Urothelium cell line (cell line): ENCODE measurements at places on chromosomes 12 and 14.

DNA sequence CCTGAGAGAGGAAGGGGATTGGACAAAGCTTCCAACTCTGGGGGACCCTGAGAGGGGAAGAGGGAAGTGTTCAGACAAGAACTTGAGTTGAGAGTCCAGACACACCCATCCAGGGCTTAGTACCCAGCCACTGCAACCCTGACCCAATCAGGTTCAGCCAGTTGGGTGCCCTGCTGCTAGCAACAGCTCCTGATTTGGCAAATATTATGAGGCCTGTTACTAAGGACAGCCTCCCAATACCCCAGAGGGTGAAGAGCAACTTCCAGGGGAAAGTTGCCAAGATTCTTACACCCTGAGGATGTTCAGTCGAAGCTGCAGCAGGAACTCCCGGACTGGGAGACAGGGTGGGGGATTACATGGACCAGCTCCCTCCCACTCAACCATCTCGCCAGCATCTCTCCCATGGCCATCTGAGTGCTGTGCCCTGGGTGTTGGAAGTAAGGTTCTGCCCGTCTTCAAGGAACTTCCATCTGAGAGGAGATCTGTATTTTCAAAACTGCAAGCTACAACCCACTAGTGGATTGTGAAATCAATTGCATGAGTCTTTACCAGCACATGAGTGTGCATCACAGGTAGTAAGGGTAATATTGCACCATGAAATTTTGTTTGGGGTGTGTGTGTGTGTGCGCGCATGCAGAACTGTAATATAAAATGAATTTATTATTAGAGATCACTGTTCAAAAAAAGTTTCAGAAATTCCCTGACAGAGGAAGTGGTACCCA is 11.5 kb upstream of the KRT78 start:
- no peak for DNase-seq

GRCh38 chr14:91300283-91300895 is 55.9 kb upstream of the GPR68 start:
- DNase-seq: peak; percentile 28

GRCh38 chr12:131922772-131923171 is 6.3 kb upstream of the PUS1 start:
- DNase-seq: no peak

DNA sequence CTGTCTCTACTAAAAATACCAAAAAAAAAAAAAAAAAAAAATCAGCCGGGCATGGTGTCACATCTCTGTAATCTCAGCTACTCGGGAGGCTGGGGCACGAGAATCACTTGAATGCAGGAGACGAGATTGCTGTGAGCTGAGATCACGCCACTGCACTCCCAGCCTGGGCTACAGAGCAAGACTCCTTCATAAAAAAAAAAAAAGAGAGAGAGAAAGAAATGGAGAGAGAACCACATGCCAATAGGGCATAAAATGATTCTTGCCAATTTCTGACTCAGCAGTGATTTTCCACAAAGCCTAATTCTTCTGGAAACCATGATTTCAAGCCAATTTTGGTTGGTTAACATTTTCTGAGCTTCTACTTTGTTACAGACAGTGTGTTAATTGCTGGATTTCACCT is 250.4 kb upstream of the SEL1L start:
- peak; percentile 17 for DNase-seq

- DNase-seq: no peak
Observed at GRCh38 chr12:87520968-87521367, 508.2 kb downstream of the C12orf50 start.

DNA sequence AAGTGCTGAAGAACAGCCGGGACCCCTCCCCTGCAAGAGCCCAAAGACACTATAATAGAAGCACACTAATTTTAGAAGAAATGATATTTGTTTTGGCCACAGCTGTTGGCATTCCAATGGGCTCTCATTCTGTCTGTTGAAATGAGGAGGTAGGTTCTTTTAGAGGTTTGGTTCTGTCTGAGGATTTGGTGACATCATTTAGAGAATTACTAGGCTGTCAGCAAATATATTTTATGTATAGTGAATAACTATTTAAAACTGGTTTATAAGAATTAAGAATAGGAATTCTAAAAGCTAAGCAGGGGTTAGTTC is 200.7 kb upstream of the SLC38A2 start:
- no peak for DNase-seq

DNA sequence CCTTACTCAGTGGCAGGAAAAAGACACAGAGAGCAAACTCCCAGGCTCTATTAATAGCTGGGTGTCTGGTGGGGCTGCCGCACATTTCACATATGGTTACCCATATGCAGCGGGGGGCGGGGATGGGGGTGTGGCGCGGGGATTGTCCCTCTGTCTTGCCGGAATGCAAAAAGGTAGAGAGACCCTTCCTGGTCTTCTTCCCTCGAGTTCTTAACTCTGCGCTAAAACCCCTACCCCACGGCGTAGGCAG is 1.7 kb downstream of the PRMT8 start:
- DNase-seq: no peak

DNA sequence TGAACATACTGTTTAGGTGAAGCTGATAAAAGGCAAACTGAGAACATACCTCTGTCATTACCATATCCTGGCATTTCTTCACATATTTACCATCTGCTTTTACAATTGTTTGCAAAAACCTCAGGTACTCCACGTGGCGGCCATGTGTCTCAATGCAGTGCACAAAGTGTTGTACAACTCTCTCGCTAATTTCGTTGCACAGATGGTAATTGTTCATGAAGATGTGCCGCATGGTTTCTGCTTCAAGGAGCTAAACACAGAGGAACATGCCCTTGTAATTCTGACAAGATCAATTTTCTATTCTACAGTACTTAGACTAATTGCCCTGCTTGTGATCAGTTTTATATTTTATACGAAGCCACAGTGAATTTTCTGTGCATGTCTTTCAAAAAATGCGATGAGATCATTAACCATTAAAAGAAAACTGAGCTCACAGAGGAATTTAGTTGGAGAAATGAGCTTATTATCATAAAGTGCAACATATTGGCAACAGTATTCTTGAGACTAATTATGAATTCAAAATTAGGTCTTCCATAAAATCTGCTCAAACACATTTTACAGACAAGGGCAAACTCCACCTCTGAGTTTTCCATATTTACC is 233.8 kb downstream of the ITPR2 start:
- no peak for DNase-seq

DNA sequence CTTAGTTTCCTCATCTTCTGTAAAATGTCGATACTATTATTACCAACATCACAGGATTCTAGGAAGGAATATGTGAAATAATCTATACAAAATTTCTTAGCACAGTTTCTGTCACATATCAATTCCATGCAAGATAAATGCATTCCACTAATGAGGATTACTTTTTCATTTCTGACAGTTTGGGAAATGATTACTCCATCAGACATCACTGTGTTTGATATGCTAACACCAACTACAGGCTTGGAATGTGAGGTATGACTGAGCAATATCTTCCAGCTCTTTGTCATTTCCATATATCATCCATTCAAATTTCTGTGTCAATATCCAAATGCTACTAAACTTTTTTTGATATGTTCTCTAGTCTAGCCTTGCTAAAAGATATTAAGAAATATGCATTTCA is 111.2 kb upstream of the PTPRQ start:
- DNase-seq: no peak

DNA sequence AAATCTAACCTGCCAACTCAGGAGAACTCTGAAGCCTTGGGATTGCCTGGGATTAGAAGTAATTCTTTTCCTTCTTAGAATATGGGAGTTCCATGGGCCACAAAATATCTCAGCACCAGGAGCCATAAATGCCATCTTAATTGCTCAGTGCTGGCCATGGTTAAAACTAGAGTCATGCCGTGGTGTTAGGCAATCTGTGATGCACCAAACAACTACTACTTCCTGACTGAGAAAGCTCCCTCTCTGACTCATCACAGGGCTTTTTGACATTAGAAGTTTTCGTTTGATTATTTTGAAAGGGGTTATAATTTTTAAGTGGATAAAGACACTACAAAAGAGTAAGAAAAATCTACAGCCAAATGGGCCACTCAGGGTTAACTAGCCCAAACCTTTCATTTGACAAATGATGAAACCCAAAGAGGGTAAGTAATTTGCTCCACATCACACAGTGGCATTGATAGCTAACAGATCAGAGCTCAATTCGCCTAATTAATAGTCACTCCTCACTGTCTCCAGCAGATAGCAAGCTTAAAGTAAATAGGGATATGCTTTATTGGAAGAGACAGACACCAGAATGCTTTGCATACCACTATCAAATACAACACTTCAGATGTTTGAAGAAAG is 377.3 kb downstream of the EMP1 start:
- peak; percentile 76 for DNase-seq

GRCh38 chr12:49223590-49224369 is 34.9 kb upstream of the TUBA1A start:
- no peak for DNase-seq

- peak; percentile 14 for DNase-seq
Observed at GRCh38 chr12:75979181-75979580, 52.4 kb downstream of the PHLDA1 start.

DNA sequence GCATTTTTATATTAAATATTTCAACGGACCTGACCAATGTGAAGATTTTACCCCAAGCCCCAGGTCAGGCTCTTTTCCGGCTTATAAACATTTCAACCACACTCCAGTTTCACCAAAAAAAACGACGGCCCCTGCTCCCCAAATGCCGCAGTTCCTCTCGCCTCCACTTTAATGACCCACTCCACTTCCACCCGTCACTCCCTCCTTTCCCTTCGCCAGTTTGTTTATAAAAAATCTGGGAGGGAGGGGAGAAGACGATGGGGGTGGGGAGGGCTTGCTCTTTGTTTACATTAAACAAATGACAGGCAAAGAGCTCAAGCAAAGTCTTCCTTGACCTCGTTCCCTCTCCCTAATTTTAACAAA is 5.4 kb downstream of the SIX6 start:
- peak; percentile 38 for DNase-seq

- DNase-seq: no peak
Observed at GRCh38 chr12:66804563-66804974, 125.7 kb upstream of the GRIP1 start.

DNA sequence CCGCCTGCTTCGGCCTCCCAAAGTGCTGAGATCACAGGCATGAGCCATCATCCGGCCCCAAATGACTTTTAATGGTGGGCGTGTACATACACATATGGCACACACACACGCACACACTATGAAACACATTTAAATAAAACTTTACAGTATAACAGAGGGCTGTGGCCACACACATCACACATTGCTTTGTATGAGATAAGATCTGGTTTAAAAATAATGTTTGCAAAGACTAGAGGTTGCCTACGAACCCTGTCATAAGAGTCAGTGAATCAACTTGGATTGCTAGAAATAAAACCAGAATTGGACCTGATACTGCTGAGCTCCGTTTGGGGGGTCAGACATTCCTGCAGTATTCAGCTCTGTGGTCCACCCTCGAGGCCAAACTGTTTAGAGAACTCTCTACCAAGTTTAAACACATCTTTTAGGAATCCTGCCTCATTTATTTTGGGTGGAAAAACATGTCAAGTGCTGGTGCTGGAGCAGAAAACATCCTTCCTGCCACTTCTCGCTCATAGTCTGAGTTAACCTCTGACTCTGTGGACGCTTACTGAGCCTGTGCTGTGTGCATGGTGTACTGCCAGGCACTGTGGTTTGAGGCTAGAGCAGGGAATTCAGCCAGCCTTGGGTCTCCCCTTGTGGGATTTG is 47.8 kb upstream of the EML1 start:
- DNase-seq: no peak

DNA sequence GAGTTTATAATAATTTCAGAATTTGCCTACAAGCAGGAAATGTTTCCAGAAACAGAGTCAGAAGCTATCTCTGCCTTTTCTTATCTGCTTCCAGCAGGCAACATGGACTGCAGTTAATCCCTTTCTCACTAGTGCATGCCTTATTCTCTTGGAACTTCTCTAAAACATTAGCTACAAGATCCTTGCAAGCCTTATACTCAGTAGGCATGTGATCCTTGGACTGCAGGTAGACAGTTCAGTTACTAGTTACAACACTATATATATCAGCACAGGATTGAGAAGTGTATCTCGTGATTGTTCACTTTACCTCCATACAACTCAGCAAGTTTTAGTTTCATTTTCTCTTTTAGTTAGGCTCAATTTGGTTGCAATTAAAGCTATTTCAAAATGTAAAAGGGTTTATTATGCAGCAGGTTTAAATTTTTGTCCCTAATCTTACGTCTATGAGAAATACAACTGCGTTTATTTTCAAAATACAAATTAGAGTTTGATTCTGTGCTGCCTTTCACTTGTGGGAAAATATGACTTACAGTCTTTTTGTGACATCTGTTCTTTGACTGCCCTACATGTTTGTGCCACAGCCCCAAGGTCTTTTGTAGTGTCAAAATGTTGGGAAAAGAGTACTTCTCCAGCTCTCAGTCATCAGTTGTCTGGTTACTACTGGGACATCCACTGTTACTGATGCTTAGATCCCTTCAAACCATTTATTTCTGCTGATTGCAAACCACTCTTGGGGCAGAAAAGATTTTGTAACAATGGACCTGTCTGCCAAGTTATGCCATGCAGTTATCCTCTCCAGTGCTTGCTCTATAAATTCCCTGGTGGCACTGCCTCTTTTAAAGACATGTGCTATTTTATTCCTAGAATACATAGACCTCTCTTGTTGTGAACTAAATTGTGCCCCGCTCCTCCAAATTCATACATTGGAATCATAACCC is 709.0 kb upstream of the FOXG1 start:
- DNase-seq: peak; percentile 2

DNA sequence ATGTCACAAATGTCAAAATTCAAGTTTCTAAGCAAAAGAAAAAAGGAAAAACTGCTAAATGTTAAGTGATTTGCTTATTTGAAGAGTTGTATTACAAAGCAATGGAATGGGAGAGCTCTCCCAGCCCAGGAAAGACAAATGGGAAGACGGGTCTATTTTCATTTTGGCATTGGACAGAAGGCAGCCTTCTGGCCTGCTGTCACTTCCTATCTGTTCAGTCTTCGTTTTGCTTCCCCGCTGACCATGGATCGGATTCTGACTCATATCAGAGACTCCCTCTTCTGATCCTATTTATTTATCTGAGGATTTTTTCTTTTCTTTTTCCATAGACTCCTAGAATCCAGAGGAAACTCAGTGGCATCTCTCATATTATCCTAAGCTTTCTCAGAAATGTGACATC is 634.9 kb downstream of the DIO2 start:
- no peak for DNase-seq
